Central memory CD4-positive, alpha-beta T cell (primary cell): ENCODE measurements at places on chromosomes 2 and 18.

DNA sequence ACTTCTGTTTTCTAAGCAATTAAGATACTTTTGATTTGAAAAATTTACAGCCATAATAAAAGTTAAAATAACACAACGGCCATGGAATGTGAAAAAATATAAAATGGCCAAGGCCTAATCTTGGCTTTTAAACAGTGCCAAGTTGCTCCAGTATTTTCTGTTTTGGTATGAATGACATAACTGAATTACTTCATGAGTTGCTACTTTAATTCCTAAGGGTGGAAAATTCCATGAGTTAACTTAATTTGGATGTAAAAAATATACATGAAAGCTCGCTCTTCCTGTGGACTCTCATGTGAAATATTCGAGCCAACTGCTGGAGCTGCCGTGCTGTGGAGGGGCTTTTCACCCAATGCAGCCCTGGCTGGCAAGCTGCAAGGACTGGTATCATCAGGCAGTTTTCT lies 286.0 kb upstream of the CCDC68 start:
- no peak for DNase-seq

- peak; percentile 28 for DNase-seq
Observed at GRCh38 chr2:1140389-1141003, 189.8 kb downstream of the SNTG2 start.

GRCh38 chr2:223027442-223027841 lies 24.5 kb upstream of the KCNE4 start:
- DNase-seq: no peak

DNA sequence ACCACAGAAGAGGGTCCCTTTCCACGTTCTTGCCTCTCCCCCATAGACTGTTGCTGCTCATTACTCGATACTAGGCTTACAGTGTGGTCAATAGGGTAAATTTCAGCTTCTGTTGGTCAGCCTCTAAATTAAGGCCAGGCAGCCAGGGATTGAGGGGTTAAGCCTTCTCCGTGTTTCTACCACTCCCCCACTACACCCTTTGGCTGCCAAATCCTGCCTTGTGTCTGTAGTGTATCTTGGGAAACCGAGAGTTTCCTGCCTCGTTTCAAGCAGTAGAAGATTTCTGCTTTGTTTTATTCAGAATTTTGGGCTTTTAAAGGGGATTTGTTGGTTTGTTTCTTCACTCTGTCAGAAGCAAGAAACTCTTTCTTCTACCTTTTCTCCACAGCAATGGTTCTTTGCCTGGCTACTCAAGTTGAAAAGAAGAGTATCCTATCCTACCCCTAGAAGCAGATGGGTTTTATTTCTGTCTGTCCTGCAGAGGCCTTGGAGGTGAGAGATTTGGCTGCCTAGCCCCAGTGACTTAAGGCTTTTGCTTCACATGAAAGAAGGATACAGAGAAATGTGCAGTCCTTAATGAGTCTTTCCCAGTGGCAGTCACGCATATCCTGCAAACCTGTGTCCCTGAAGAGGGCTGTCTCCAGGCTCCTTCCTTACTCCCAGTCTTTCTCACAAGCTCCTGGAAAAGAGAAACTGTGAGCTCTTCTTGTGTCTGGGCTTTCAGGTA lies 261.5 kb upstream of the TANK start:
- DNase-seq: no peak

GRCh38 chr2:31736695-31737454 lies 156.1 kb upstream of the SRD5A2 start:
- DNase-seq: no peak

- no peak for DNase-seq
Observed at GRCh38 chr2:155456222-155456621, 757.7 kb downstream of the KCNJ3 start.

- no peak for DNase-seq
Observed at GRCh38 chr2:110650346-110650745, 27.5 kb downstream of the BUB1 start.

- no peak for DNase-seq
Observed at GRCh38 chr2:190136259-190136658, 73.7 kb upstream of the MSTN start.

DNA sequence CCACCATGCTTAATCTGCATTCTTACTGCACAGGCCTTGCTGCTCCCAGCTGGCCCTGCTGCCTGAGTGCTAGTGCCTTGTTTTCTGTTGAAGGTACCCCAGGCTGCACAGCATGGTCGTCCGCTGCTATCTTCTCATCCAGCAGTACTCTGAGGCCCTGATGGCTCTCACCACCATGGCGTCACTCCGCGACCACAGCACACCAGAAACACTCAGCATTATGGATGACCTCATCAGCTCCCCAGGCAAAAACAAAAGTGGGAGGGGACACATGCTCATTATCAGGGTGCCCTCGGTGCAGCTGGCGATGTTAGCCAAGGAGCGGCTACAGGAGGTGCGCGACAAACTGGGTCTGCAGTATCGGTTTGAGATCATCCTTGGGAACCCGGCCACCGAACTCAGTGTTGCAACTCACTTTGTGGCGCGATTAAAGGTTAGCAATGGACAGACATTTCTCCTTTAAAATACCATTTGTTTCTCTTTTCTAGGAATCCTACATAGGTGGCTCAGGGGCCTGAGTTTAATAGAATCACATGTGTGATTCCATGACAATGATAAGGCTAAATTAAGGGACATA lies 110.5 kb downstream of the ESCO1 start:
- DNase-seq: no peak

GRCh38 chr18:78769502-78770105 lies 210.0 kb upstream of the SALL3 start:
- DNase-seq: no peak

DNA sequence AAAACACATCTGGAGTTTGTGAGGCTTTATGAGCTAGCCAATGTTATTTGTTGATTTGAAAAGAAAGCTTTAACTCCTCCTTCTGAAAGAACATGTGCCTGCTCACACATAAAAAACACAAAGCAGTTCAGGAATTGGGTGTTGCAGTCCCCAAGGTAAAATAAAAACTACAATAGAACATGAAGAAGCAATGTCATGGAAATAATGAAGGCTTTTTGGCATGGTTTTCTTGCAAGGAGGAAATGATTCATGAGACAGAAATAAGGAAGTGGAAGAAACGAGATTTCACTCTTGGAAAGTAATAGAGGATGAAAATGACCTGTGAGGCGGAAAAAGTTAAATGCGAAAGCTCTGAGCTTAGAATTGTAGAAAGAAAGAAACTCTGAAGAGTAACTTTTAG lies 81.1 kb downstream of the TRIB2 start:
- DNase-seq: no peak

DNA sequence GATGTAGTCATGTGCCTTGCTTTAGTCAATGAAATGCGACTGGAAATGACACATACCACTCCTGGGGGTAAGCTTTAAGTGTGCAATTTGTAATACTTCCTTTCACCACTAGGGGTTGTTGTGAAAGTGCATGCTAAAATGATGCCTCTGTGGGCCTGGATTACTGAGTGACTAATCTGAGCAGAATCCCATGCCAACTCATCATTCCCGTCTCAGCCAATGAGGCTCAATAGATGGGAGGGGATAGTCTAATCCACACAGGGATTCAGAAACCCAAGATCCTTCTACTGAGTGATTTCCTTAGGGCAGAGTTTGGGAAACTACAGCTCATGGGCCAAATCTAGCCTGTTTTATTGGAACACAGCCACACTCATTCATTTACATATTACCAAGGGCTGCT lies 54.0 kb downstream of the HRH4 start:
- DNase-seq: no peak

GRCh38 chr2:36672199-36672598 lies 24.3 kb upstream of the VIT start:
- DNase-seq: no peak

- DNase-seq: no peak
Observed at GRCh38 chr2:234195516-234195915, 145.0 kb downstream of the SPP2 start.

GRCh38 chr2:23426263-23426905 lies 41.4 kb downstream of the KLHL29 start:
- no peak for DNase-seq

GRCh38 chr2:29074411-29074810 lies at the start of gene PCARE:
Gene PCARE, minus strand, starts transcription at chr2:29074523. Its CDS starts 262 bp downstream, at chr2:29074261.
- no peak for DNase-seq

DNA sequence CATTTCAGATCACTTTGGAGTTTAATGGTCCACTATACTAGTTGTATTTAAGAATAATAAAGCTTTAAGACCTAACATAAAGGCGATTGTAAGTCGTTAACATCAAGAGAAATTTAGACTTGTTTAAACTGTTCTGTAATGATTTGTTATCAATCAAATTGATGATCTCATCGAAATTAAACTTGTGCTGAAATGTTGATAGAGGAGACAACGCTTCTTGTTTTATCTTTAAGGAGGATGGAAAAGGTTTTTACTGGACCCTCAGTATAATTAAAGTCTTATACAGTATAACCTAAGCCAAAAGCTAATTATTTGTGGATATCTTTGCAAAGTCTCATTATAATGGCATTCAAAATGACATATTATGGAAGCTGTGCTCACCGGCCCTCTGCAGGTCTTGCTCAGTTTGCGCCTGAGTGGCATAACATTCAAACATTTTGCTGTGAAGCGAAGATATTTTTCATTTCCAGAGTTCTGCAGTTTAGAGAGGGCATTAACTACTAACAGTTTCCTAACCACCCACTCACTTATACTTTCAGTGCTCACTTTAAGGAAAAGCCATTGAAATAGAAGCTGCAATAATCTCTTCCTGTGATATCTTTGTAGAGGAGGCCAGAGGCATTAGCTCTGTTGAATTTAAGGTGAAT lies 1.4 kb upstream of the SERTAD2 start:
- no peak for DNase-seq

DNA sequence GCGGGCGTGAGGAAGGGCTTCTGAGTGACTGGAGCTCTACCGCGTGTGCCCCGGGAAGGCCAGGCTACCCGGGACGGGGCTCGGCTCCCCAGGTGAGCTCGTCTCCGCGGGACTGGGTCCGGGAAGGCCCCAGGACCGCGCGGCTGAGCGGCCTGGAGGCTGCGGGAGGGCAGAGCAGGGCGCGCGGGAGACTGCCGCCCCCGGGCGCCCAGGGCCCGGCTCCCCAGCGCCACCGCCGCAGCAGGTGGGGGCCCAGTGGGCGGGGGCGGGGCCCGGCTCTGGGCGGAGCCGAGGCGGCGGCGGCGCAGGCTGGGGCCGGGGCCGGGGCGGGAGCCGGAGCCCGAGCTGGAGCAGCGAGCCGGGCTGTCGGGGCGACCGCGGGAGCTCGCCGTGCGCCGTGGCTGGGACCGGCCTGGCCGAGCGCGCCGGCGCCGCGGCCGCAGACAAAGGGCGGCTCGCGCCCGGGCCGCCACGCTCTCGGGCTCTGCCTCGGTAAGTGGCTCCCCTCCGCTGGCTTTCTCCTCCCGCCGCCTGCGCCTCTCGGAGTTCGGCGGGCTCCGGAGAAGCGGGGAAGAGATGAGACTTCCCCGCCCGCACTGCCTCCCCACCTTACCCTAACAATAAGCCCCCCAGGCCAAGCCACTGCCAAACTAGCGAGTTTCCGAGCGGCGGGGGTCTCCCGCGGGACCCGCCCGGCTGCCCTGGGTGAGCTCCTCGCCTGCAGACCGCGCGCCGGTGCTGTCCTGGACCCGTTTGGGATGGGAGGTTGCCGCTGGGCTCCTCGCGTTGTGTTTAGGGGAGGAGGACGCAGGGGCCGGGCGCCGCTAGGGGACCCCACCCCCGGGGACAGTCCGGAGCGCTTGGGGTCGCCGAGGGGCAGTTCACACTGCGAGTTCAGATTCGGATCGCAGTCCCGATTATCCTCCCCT lies at the start of gene MAPK4:
MAPK4 (plus strand) TSS at position 336 of the 929 bp plus-strand sequence. CDS start 103,872 bp downstream, outside the sequence.
- DNase-seq: no peak

DNA sequence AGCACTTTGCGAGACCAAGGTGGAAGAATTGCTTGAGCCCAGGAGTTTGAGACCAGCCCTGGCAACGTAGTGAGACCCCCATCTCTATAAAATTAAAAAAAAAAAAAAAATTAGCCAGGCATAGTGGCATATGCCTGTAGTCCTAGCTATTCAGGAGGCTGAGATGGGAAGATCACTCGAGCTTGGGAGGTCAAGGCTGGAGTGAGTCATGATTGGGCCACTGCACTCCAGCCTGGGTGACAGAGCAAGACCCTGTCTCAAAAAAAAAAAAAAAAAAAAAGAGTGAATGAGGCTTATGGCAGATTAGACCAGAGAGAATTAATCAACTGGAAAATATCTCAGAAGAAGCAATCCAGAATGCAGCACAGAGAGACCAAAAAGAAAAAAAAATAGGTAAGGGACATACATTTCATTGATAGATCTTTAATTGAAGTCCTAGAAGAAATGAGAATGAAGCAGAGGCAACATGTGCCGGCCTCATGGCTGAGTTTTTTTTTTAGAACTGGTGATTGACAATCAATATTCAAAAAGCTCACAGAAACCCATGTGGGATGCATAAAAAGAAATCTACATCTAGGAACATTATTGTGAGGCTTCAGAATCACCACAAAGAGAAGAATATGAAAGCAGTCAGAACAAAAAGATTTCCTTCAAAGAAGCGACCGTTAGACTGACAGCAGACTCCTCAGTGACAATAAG lies 32.2 kb upstream of the ELAC1 start:
- no peak for DNase-seq

DNA sequence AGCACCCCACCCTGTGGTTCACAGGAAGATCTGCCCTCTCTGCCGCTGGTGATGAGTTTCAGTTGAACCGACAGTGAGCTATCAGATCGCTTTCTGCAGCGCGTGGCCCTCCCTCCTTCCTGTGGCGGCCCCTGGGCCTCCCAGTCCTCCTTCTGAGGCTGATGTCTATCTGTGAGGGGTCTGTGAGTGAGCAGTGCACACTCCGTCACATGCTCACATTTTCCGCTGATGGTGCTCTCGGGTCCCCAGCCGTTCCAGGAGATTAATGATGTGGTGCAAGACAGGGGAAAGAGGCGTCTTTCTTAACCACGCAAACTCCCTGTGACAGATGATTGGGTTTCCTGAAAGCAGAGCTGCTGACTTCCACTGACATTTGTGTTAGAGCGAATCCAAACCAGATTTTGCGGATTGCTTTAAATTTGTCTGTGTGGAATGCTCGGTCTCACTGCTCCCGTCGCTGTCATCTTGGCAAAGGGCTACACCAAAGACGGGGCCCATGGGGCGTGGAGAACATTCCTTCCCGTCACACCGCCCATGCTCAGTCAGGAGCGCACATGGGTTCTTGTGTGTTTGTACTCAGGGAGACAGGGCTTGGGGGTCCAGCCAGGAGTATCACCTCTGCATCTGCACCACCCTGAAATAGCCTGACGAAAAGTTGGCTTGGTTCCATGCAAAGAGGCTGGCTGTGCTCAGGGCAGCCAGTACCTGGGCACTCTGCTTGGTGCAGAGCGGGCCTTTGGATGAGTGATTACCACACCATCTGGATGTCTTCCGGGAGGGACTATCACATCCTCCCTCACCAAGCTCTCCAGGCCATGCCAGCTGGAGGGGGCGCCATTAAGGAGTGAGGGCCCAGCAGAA lies 154.7 kb upstream of the HS6ST1 start:
- no peak for DNase-seq

GRCh38 chr2:126586317-126586716 lies 69.6 kb upstream of the GYPC start:
- DNase-seq: no peak
